A172 (cell line): ENCODE measurements at places on chromosomes 2 and 18. TPM values are rescaled to one million over a fixed set of nuclear protein-coding genes. Genes with fewer than 3 reads are reported as not detected.

- DNase-seq: no peak
Observed at GRCh38 chr18:44844486-44844885, 163.8 kb downstream of the SETBP1 start.

DNA sequence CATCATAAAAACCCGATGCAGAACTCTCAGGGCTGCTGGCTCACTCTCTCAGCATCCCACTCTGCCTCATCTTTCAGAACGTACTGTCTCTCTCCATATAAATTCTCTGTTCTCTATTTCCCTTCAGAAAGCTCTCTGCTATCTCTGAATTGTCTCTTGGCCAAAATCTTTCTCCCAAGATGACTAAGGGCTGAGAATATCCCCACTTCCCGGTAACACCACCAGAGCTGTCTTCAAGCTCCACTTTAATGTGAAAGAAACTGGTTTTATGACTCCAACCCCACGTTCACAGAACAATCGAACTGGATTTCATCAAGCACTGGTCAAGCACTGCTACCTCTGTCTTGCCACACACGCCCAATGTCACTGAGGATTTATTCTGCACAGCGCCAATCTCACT is 22.4 kb downstream of the TGFBRAP1 start:
- no peak for DNase-seq

GRCh38 chr2:196421880-196422279 is 217.6 kb upstream of the CCDC150 start:
- DNase-seq: no peak

DNA sequence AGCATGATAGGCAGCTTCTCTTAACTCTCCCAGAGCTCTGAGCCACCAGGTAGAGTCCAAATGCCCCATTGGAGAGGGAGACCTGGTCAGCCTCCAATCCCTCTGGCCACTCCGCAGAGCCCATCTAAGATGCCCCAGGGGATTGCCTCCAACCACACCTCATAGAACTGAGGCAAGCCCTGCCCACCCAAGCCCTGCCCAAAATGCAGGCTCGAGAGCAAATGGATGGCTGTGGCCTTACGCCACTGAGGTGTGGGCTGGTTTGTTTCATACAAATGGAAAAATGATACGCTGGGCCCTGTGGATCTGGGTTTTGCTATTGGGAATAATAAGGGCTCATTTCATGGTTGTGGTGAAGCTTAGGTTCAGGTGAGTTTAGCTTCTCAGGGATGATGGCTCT is 3.0 kb upstream of the TFCP2L1 start:
- no peak for DNase-seq

GMCL1 gene
- total RNA-seq: 15.7 and 20.0 TPM in 2 replicates

AKAIN1 gene
- total RNA-seq: not detected in 2 replicates
